ENCODE measurements at places on chromosomes 4 and X.

DNA sequence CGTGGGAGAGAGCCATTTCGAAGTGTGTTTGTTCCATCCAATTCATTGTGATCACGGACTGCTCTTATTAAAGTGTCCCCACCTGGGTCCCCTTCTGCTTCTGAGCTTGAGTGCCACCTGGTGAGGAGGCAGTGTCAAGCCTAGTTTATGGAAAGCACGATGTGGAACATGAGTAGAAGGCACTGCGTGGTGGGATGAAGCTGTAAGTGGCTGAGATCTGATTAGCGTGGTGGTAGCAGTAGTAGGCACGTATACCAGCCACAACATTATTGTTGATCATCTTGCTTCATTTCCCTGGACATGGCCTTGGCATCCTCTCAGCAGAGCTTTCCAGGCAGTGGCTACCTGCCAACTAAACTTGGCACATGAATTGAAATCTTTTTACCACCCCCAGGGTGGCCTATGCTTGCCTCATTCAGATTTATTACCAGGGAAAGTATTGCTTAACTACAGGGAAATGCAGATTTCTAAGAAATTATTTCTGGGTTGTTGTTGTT, 46.4 kb downstream of the GPAT3 start:
- DNase-seq = no peak

- DNase-seq = no peak
These were observed 387.2 kb upstream of the GATB start for GRCh38 chr4:152148057-152148456.

DNA sequence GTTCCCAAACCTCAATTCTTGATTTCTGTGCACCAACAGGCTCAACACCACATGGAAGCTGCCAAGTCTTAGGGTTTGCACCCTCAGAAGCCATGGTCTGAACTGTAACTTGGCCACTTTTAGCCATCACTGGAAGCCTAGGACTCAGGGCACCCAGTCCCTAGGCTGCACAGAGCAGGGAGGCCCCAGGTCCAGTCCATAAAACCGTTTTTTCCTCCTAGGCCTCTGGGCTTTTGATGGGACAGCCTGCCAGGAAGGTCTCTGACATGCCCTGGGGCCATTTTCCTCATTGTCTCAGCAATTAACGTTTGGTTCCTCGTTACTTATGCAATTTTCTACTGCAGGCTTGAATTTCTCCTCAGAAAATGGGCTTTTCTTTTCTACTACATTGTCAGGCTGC, 1259.6 kb downstream of the RAPGEF2 start:
- DNase-seq = no peak

- no peak for DNase-seq
These were observed 33.9 kb downstream of the NBDY start for GRCh38 chrX:56762707-56763555.

DNA sequence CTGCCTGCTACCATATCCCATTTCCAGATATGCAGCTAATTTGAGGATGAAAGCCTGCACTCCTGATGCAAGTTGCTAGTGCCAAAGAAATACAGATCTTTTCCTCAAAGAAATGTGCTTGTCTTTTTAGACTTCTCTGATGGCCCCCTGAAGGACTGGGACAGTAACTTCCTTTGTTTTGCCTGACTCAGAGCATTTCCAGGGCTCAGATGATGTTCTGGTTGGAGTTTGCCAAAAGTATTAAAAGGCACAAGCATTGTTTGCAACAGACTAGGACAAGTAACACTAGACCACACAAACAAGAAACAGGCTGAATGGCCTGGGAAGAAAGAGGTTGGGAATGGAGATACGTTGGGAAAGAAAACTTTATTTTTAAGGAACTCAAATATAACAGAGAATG, 175.2 kb downstream of the IL13RA2 start:
- DNase-seq = no peak

DNA sequence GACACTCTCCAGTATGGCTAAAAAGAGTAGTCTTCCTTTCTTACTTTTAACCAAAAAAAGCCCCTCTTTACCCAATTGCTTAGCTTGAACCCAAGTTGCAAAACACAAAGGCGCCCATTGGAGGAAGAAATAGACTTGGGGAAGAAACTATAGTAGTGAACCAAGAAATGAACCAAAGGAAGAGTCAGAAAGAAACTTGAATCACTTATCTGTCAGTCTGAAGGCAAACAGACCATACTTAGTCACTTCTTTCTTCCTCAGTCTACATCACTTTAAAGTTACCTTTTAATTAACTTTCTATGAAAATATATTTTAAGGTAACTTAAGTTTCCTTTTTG, 161.4 kb upstream of the GIMD1 start:
- DNase-seq = no peak

- no peak for DNase-seq
These were observed 375.2 kb downstream of the GALNTL6 start for GRCh38 chr4:172188248-172188988.

GRCh38 chrX:39296472-39296871, 495.2 kb downstream of the MID1IP1 start:
- DNase-seq = no peak

- DNase-seq = no peak
These were observed 611.1 kb downstream of the PCDH19 start for GRCh38 chrX:99798936-99799335.

- no peak for DNase-seq
These were observed 33.5 kb upstream of the SCRG1 start for GRCh38 chr4:173432430-173432829.

DNA sequence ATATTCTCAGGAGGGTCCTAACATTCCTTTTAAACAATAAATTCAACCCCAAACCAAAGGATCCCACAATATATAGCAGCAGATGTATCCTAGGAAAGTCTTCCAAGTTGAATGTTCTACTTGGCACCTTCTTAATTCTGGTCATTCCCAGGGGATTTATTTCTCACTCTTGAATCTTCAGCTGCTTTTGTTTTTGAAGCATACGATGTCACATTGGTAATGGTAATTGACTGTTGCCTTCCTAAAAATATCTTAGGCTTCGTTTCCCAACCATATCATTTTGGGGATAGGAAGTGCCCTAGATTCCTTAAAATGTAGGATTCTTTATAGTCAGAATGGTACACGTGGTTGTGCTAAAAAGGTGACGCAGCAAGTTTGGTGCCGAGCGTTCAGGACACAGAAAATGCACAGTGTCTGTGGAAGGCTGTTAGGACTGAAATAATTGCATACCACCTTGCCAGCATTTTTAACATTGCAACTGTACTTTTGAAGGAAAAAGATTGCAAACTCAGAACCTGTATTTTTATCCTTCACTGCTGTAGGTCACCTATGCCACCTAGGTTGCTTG, 8.1 kb downstream of the SNX25 start:
- DNase-seq = no peak

DNA sequence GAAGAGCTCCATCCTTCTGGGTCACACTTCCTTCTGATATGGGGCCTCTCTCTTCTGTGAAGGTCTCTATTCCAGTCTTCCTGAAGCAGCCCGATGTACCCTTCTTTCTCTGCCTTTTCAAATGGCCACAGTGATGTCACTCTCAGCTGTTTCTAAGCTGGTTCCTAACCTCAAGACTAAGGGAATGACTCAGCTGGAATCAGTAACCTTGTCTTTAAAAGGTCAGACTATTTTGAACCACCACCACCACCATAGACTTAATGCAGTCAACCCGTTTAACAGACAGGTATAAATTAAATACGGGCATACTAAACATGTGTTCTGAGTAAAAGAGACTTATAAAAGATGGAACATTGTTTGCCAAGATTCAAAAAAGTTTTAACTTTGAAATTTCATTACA, 121.0 kb downstream of the PPA2 start:
- DNase-seq = no peak

DNA sequence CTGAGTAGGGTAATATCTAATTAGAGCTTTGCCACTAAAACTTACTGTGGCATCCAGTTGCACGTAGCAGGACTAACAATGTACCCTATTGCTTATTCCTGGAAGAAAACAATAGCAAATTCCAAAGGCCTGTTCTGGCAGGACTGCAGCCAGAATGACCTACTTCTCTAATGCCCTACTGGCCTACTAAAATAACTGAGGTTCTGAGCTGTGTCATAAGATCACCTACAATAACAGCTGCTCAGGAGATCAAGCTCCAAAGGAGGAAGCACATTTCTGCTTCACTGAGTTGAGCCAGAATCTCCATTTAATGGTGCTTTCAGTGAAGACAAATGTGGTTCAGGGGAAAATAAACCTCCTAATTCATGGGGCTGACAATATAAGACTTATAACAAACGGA, 42.2 kb upstream of the CXCL8 start:
- no peak for DNase-seq

DNA sequence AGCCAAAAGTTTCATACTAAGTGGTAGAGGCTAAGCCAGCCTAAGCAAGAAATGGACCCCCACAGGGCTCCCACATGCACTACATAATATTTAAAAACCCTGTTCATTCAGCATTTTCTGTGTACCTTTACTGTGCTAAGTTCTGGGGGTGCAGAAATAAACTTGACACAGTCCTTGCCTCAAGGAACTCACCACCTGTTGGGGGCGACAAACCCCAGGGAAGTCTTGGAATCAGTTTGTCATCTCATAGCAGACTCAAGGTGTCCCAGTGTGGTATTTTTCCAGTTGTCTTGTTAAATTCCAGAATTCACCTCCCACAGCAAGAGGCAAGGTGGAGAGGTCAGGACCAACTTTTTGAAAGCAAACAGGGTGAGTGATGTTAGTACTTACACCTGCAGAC, 43.1 kb downstream of the ATG4A start:
- DNase-seq = no peak

GRCh38 chr4:87950493-87950892, 25.0 kb upstream of the SPP1 start:
- DNase-seq = no peak

- DNase-seq = no peak
These were observed 150.6 kb downstream of the ADAMTS3 start for GRCh38 chr4:72418458-72418857.

GRCh38 chrX:13570261-13570605, 832 bp downstream of the EGFL6 start:
- no peak for DNase-seq

DNA sequence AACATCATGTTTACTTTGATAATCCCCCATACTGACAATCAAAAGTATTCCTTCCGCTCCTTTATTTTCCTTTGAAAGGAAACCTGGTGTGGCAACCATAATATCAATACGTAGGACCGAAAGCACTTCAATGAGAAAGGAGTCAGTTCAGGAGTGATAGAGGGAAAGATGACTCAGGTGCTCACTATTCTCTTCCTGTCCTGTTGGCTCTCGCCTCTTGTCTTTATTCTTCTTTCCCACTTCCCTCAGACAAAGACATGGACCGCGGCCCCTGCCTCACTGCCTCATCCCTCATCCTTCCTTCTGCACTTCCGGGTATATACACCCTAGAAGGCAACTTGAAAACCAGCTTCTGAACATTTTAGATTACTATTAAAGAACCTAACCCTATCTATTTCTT, 49.8 kb upstream of the TNIP3 start:
- no peak for DNase-seq

- DNase-seq = no peak
These were observed 199.6 kb downstream of the BCOR start for GRCh38 chrX:39898147-39898546.

Data from activated CD4-positive, alpha-beta T cell treated with anti-CD3 and anti-CD28 coated beads, Interleukin-2, amount 50 U/mL, for 24 hours (primary cell).